Stimulated activated CD8-positive, alpha-beta memory T cell treated with anti-CD3 and anti-CD28 coated beads, Interleukin-7, amount 100 ng/mL, for 1 hour (primary cell): ENCODE measurements at places on chromosomes 6 and 20.
A peak's percentile ranks its signal among the peaks of the same experiment; 100 is the strongest.

- DNase-seq: no peak
These were observed 172.3 kb upstream of the CDYL start for GRCh38 chr6:4603856-4604369.

DNA sequence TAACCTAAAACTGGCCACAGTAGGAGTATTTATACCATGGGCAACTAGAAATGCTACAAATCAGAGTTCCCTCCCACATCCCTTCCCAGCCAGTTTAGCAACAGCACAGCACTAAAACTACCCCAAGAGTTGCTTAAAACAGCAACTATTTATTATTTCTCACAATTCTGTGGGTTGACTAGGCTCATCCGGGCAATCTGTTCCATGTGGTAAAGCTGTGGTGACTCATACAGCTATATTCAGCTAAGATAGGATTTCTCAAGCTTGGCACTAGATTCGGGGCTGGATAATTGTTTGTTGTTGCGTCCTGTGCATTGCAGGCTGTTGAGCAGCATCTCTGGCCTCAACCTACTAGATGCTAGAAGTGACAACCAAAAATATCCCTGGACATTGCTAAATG is 8.6 kb upstream of the HECA start:
- DNase-seq: no peak

DNA sequence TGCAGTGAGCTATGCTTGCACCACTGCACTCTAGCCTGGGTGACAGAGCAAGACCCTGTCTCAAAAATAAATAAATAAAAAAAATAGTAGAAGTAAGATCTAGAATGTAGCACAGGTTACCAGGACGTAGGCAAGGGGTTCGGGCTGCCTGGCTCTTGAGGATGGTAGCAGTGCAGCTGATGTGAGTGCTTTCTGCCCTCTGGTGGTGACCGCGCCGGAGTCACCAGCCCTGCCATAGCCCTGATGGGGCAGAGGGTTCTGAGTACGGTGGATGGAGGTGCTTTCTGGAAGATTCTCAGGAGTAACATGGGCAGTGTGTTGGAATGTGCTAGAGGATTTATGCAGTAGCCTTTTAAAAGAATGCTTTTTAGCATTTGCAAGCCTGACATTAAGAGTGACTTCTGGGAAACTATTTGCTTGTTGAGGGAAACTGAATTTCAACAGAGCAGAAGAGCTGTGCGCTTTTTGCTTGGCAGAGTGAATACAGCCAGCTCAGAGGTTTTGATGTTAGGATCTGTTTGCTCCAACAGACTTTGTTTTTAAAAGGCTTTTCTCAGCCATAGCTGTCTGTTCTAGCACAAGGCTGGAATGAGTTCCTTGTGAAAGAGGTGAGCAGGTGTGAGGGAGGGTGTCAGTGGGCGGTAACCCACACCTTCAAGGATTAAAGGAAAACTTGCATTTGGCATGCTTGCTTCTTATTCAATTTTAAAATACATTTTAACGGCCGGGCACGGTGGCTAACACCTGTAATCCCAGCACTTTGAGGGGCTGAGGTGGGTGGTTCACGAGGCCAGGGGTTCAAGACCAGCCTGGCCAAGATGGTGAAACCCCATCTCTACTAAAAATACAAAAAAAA is 65.9 kb downstream of the PTPN1 start:
- DNase-seq: peak; percentile 43

DNA sequence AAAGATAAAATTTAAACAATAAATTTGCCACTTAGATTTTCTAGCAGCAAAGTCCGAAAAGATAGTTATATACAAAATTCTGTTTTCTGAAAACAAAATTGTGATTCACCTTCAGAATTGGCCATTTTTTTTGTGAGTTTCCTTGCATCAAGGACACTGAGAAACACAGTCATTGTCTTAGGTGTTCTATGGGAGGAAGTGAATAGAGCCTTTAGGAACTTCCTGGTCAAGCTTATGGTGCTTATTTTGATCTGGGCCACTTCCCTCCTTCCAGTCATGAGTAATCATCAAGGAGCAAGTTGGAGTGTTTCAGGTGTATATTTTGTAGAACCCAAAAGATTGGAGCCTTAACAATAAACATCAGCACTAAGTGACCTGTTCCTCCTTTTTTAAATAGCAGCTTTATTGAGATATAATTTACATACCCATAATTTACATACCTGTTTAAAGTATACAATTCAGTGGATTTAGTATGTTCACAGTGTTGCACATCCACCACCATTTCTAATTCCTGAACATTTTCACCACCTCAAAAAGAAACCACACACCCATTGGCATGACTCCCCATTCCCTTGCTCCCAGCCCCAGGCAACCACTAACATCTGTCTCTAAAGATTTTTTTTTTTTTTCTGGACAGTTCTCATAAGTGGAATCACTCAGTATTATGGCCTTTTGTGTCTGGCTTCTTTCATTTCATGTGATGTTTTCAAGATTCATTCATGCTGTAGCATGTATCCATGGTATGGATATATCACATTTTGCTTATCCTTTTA is 17.6 kb downstream of the TMEM74B start:
- DNase-seq: no peak

GRCh38 chr6:42271834-42272805 is 54.5 kb upstream of the MRPS10 start:
- no peak for DNase-seq

- DNase-seq: no peak
These were observed 2.7 kb upstream of the MCCD1 start for GRCh38 chr6:31525932-31526591.
